ENCODE measurements at places on chromosomes 6 and 20.

DNA sequence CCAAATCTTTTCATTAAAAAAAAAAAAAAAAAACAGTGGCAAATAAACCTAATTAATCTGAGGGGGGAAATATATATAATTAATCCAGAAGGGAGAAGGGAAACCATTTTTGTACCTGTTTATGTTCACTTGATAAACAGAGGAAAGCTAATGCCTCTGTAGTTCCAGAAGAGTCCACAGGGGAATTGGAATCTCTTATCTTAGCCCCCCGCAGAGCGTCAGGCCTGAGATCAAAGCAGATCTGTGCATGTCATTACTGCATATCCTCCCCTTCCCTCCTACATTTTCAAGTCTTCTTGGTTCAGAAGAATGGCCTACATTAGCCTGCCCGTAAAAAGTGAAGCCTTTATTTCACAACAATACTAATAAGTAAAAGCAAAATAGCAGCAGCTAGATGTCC is 157.2 kb downstream of the PTPRT start:
- DNase-seq, result no peak

GRCh38 chr20:24450624-24451376 is 18.6 kb upstream of the SYNDIG1 start:
- DNase-seq, result no peak

DNA sequence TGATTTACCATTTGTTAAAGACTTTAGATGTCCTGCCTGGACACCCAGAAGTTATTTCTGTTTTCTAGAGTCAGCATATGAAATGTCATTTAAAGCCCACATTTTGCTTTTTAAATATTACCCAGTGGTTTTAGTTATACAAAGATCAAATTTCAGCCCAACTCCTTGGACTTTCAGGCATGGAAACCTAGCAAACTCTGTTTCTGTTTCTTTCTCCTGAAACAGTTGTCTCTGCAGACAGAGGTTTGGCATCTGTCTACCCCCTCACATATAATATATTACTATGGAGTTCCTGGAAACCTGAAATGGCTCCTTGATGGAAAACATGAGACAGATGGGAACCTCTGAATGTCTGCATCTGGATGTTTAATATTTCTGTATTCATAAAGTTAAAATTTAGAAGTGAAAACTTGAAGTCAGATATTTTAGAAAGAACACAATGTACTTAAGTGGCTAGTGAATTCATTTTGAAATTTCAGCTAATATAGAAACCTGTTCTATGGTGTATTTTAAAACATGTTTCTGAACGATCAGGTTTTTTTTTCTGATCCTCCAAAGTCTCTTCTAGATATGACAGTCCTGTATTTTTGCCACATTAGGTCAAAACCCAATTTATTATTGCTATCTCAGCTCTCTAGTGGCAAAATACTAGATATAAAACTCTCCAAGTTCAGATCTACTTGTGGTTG is 743.3 kb downstream of the CD109 start:
- no peak for DNase-seq

- DNase-seq, result no peak
Measured at GRCh38 chr6:107642861-107643328, 153.0 kb downstream of the SOBP start.
